ENCODE measurements at places on chromosomes 4 and X.

GRCh38 chrX:49930039-49930438 lies 7.6 kb downstream of the CLCN5 start:
- no peak for DNase-seq

DNA sequence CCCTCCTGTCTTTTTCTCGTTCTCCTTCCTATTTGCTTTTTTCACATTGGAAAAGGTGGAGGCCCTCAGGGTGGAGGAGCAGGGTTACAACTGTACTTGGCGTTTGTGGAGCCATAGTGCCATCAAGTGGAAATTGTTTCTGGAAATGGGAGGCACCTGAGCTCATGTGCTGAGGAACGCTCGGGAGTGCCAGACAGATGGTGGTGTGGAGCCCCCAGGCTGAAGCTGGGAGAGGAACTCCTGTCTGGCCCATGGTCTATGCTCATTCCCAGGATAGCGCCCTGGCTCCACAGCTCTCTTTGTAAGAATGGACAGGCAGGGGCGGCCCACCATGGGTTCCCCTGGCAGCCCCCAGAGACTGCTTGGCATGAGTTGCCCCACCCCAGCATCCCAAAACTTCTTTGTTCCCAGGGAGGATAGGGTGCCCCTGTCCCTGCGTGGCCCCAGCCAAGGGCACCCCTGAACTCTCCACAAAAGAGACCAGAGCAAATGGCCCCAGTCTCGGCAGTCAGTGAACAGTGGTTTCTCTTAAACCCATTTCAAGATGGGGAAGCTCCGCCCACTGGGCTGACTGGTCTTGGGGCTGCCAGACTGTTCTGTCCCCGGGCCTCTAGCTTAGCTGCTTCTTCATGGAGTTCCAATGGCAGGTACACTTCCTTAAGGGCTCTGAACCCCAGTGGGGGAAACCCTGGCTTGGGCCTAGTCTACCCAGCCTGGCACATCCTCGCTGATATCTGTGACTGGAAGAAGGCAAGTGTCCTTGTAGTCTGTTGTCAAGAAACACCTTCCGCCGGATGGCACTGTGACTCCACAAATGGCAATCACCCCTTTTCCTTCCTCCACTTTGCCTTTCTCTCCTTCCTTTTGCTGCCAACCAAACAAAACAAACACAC lies 70.1 kb downstream of the NBDY start:
- DNase-seq, result no peak

GRCh38 chr4:17531538-17532285 lies 16.7 kb downstream of the CLRN2 start:
- no peak for DNase-seq

GRCh38 chrX:100623001-100623400 lies 13.6 kb downstream of the TSPAN6 start:
- DNase-seq, result no peak

- DNase-seq, result no peak
Observed at GRCh38 chr4:16579866-16580265, 318.6 kb downstream of the LDB2 start.

- DNase-seq, result no peak
Observed at GRCh38 chrX:75603833-75604232, 81.0 kb upstream of the ZDHHC15 start.

All from T follicular helper cell (primary cell).